ENCODE measurements at places on chromosomes 11 and 22.

- peak overlapping the region; percentile 65 for H3K27ac ChIP-seq
- peaks cover 3% of the 10 kb centered on the region for H3K36me3 ChIP-seq
Measured at GRCh38 chr11:77602381-77603088, 12.8 kb downstream of the AQP11 start.

GRCh38 chr11:36278531-36279282 lies 10.5 kb downstream of the COMMD9 start:
- no peak overlapping the region for H3K4me3 ChIP-seq
- DNase-seq, result no peak
- H3K27ac ChIP-seq, result no peak overlapping the region
- no peaks in the 10 kb centered on the region for H3K27me3 ChIP-seq

- H3K4me3 ChIP-seq, result no peak overlapping the region
- no peaks in the 10 kb centered on the region for H3K4me1 ChIP-seq
- H3K36me3 ChIP-seq, result no peaks in the 10 kb centered on the region
- DNase-seq, result no peak
- H3K27me3 ChIP-seq, result no peaks in the 10 kb centered on the region
Measured at GRCh38 chr11:101880222-101880621, 34.6 kb upstream of the CEP126 start.

DNA sequence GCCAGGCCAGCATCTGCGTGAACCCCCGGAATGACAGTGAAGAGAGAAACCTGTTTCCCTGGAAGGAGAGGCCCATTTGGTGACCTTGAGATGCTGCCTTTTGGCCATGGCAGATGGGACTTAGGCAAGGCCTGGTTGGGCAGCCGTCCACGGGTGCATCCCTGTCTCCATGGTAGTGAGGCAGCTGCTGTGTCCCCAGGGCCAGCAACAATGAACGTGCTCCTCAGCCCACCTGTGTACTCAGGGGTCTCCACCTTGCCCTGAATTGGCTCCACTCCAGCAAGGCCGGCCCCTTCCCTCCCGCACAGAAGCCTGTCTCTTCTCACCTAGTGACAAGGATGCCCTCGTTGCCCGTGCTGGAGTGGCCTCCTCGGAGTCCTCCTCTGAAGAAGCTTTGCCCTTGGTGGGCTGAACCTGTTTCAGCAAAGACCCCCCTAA lies 441.1 kb downstream of the TBC1D22A start:
- no peaks in the 10 kb centered on the region for H3K4me1 ChIP-seq
- H3K27me3 ChIP-seq, result peaks cover 2% of the 10 kb centered on the region
- no peaks in the 10 kb centered on the region for H3K36me3 ChIP-seq
- no peak overlapping the region for H3K27ac ChIP-seq
- H3K4me3 ChIP-seq, result no peak overlapping the region
- DNase-seq, result no peak

- no peaks in the 10 kb centered on the region for H3K27me3 ChIP-seq
- no peak overlapping the region for H3K4me3 ChIP-seq
- H3K4me1 ChIP-seq, result peaks cover 5% of the 10 kb centered on the region
- peak overlapping the region; percentile 95 for H3K27ac ChIP-seq
- no peak for DNase-seq
- no peaks in the 10 kb centered on the region for H3K36me3 ChIP-seq
Measured at GRCh38 chr22:37803639-37804351, 3.9 kb upstream of the GCAT start.

DNA sequence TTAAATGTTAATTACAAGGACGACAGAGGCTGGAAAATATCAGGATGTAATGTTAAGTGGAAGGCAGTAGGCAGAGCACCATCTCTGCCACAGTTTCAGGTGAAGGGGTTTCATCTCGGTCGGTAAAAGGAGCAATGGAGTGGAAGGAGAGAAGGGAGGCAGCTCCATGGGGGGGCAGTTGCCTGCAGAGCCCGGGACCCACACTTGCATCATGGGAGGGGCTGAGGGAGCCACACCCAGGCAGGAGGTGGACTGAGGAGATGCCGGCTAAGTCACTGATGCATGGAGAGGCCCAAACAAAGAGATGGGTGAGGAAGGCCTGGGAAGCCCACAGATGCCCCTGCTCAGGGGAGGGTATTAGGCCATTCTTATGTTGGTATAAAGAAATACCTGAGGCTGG lies 1470.9 kb downstream of the BRD1 start:
- no peaks in the 10 kb centered on the region for H3K4me1 ChIP-seq
- H3K36me3 ChIP-seq, result no peaks in the 10 kb centered on the region
- H3K27me3 ChIP-seq, result no peaks in the 10 kb centered on the region
- DNase-seq, result no peak

GRCh38 chr11:115290893-115291292 lies 213.3 kb downstream of the CADM1 start:
- DNase-seq, result no peak
- H3K4me3 ChIP-seq, result no peak overlapping the region
- H3K36me3 ChIP-seq, result no peaks in the 10 kb centered on the region
- H3K4me1 ChIP-seq, result no peaks in the 10 kb centered on the region
- no peaks in the 10 kb centered on the region for H3K27me3 ChIP-seq

DNA sequence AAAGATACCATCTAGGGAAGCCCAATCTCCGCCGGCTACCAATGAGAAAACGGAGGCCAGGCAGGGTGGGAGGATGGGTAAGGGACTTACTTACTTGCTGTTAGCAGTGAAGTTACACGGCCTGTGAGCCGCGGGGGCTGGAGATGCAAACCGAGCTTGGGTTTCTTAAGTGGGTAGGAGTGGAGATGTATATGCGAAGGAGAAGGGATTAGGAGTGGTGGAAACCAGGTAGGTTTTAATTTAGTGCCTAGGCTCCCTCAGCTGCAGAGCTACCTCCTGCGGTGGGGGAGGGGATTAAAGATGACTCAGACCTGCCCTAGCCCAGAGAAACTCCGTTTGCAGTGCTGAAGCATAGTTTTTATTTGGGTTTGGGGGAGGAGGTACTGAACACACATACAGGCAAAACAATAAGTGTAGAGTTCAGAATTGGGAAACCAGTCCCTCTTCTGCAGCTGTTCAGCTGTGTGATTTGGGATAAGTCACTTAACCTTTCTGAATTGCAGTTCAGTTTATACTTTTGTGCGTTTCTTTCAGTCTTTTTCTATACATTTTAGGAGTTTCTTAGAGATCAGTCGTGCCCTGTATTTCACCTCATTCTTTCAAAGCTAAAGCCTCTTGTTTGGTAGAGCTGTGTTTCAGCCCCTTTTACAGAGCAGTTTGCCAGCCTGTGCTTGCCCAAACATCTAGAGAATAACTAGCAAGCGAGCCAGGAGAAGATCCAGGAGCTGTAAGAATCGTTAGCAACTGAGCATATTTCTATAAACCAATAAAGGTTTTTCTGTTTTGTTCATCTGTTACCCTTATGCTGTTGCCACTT lies 596 bp upstream of the TNRC6B start:
- H3K4me3 ChIP-seq, result peak overlapping the region; percentile 78
- H3K36me3 ChIP-seq, result no peaks in the 10 kb centered on the region
- no peaks in the 10 kb centered on the region for H3K27me3 ChIP-seq
- H3K27ac ChIP-seq, result peak overlapping the region; percentile 91
- peak; percentile 55 for DNase-seq

GRCh38 chr22:39173787-39174497 lies 21.5 kb upstream of the CBX7 start:
- H3K36me3 ChIP-seq, result no peaks in the 10 kb centered on the region
- H3K4me1 ChIP-seq, result peaks cover 26% of the 10 kb centered on the region
- peak overlapping the region; percentile 76 for H3K27ac ChIP-seq
- DNase-seq, result peak; percentile 23
- no peak overlapping the region for H3K4me3 ChIP-seq

DNA sequence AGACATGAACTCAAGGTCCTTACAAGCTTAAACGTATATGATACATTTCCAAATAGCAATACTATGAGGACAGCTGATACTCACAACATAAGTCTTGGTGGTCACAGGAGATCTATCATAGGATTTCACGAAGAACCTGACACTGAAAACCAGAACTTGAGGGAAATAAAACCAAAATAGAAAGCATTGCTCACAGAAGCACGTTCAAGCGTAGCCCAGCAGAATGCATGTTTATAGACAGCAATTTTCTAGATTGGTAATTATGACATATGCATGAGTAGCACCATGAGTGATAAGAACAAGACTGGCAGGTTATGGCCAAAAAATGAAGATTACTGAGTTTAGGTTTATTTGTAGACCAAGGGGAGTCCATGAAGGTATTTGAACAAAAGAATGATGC lies 243.5 kb downstream of the ETS1 start:
- H3K4me1 ChIP-seq, result peaks cover 18% of the 10 kb centered on the region
- no peaks in the 10 kb centered on the region for H3K27me3 ChIP-seq
- no peak overlapping the region for H3K4me3 ChIP-seq

- no peak for DNase-seq
- H3K4me3 ChIP-seq, result no peak within 1 kb of the TSS
Measured at GRCh38 chr11:59878575-59878974, at the start of gene OOSP3. OOSP3 (plus strand) TSS chr11:59878782; CDS start chr11:59878809, 27 bp downstream.

- H3K27me3 ChIP-seq, result no peaks in the 10 kb centered on the region
- peak overlapping the region; percentile 98 for H3K27ac ChIP-seq
- H3K4me1 ChIP-seq, result peaks cover 21% of the 10 kb centered on the region
- DNase-seq, result peak; percentile 76
- H3K36me3 ChIP-seq, result peaks cover 10% of the 10 kb centered on the region
Measured at GRCh38 chr11:61791737-61792309, 576 bp downstream of the TMEM258 start.

- no peak overlapping the region for H3K27ac ChIP-seq
- DNase-seq, result no peak
- H3K27me3 ChIP-seq, result no peaks in the 10 kb centered on the region
- no peaks in the 10 kb centered on the region for H3K36me3 ChIP-seq
Measured at GRCh38 chr11:106234794-106235193, 157.3 kb downstream of the AASDHPPT start.

GRCh38 chr11:46920755-46921154 lies 2.4 kb upstream of the LRP4 start:
- peaks cover 12% of the 10 kb centered on the region for H3K27me3 ChIP-seq
- H3K27ac ChIP-seq, result peak overlapping the region; percentile 76
- H3K4me3 ChIP-seq, result no peak overlapping the region
- H3K36me3 ChIP-seq, result no peaks in the 10 kb centered on the region

- no peak overlapping the region for H3K27ac ChIP-seq
- no peaks in the 10 kb centered on the region for H3K36me3 ChIP-seq
- no peak for DNase-seq
- no peaks in the 10 kb centered on the region for H3K27me3 ChIP-seq
Measured at GRCh38 chr22:49565516-49565855, 262.2 kb downstream of the BRD1 start.

DNA sequence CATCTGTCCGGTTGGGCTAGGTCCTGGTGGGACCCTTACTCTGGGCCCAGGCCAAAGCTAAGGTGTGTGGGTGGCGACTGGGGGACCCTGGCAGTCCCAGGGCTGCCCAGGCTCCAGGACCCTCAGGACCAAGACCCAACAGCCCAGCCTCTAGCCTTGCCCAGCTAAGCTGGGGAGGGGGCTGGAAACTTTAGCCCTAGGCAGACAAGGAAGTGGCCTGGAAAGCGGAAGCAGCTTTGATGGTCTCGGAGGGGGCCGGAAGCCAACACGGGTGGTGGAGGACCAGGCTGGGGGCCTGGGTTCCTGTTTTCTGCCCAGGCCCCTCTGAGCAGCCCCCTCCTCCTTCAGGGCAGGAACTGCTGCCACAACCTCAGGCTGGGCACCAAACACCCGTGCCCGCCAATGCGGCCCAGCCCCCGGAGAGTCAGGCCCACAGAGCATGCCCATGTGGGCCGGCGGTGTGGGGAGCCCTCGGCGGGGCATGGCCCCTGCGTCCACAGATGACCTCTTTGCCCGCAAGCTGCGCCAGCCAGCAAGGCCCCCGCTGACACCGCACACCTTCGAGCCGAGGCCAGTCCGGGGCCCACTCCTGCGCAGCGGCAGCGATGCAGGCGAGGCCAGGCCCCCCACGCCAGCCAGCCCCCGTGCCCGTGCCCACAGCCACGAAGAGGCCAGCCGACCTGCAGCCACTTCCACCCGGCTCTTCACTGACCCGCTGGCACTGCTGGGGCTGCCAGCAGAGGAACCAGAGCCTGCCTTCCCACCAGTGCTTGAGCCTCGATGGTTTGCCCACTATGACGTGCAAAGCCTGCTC lies 2.8 kb downstream of the SIPA1 start:
- H3K4me3 ChIP-seq, result no peak overlapping the region
- no peaks in the 10 kb centered on the region for H3K36me3 ChIP-seq
- H3K4me1 ChIP-seq, result peaks cover 9% of the 10 kb centered on the region
- no peaks in the 10 kb centered on the region for H3K27me3 ChIP-seq
- H3K27ac ChIP-seq, result peak overlapping the region; percentile 84

DNA sequence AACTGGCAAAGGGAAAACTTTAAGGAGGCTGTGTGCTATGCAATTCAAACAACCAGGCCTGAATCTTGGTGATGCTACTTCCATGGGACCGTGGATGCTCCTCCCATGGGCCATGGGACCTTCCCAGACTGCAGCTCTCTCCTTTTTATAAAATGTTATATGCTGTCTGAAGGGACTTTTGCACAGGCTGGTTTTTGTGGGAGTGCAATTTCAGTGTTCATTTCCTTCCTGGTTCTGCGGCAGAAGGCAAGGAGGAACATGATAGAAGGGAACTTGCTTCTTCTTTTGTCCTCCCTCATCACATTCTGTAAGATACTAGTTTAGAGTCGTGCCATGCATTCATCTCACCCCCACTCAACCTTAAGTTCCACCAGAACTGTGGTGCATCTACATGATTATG lies 68.9 kb downstream of the C11orf58 start:
- DNase-seq, result no peak
- H3K36me3 ChIP-seq, result no peaks in the 10 kb centered on the region
- no peaks in the 10 kb centered on the region for H3K27me3 ChIP-seq
- H3K4me3 ChIP-seq, result no peak overlapping the region
